ENCODE measurements at places on chromosomes 12 and 14.

DNA sequence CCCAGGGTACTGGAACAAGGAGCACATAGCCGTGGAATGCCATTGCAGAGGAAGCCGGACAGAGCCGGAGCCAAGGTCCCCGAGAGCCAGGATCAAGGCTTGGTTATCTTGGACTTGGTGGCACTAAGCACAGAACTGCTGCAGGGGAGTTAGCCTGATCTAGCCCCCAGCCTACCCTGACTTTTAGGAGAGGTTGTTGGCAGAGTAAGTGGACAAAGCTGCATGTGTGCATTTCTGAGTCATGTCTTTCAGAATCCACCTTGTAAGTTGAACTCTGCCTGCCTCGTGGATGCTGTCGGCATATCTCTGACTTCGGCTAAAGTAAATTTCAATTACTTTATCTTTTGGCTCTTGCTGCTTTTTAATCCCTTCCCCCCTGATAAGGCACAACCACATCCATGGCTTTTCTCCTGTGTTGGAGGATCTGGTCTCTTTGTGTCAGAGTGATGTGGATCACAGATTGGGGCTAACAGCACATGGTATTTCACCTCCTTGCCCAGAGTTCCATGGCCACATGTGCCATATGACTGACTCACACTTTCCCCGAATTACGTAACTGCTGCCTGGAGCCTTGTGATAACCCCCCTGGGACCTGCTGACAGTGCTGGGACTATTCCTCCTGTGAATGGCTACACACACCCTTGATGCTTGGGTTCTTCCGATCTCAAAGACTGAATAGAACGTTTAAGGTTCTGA lies 240.3 kb downstream of the EMP1 start:
- peak; percentile 5 for DNase-seq

DNA sequence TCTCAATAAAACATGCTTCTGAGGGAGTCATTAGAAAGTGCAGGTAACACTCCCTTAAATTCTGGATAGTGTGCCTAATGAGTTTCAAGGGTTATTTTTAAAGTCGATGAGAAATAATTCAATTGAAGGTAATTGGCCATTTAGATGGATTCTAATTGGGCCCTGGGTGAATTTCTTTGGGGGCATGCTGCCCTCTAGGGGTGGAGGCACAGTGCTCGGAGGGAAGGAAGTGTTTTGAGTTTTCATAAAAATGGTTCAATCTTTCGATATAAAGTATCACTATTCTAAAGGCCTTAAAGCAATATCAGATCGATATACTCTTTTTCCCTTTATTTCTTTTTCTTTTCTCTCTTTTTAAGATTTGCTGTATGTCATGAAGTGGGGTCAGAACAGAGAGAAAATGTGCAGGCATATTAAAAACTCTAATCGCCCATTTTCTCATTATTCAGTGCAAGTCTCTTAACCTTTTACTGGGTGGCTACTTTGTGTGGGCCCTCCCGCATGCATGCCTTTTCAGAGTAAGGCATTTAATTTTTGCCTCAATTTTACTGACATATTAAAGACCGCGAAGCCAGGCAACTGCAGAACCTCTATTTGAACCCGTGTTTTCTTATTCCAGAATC lies 25.5 kb downstream of the NKX2-8 start:
- DNase-seq: no peak

- no peak for DNase-seq
These were observed 23.4 kb upstream of the PRIMA1 start for GRCh38 chr14:93811676-93812075.

GRCh38 chr12:101480849-101481248 lies 5.7 kb downstream of the SPIC start:
- DNase-seq: no peak

GRCh38 chr12:6201826-6202225 lies 1.6 kb downstream of the CD9 start:
- no peak for DNase-seq

- DNase-seq: no peak
These were observed 612.5 kb upstream of the TMEM132C start for GRCh38 chr12:127654383-127654985.

Measured in astrocyte (in vitro differentiated cells and primary cell).